ENCODE measurements at places on chromosomes 4 and X.

DNA sequence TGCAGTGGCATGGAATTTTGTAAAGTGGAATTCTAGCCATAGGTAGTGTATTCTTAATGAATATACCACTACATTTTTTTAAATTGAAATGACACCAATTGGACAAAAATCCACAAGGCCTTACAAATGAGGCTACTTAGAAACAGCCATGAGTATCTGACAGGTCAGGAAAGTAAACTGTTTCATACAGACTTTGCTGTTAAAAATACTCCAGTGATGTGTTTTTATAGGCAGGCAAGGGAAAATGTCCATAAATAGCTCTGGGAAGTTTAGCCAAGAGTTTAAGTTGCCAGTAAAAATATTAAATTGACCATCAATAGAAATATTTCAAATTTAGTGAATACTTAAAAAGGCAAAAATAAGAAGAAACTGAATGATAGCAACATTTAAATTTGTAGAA is 41.8 kb upstream of the PDLIM5 start:
- DNase-seq, result peak; percentile 50

DNA sequence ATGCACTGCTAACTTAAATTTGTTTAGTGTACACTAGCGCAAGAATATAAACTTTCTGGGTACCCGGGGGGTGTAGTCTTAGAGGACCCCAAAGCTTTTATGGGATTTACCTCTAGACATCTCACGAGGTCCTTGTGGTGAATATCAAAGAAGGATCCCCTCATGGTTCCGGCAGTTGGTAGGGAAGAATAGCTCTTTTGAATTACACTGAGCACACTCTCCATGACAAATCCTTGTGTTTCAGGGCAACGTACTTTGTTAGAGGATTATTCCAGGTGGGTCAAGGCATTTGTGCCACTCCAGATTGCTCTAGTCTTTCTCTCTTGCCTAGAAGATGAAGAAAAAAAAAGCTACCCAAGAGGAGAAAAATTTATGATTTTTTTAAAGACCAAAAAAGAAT is 387.6 kb downstream of the PDHA2 start:
- DNase-seq, result no peak

- no peak for DNase-seq
Observed at GRCh38 chrX:80266979-80267378, 153.3 kb upstream of the TENT5D start.

DNA sequence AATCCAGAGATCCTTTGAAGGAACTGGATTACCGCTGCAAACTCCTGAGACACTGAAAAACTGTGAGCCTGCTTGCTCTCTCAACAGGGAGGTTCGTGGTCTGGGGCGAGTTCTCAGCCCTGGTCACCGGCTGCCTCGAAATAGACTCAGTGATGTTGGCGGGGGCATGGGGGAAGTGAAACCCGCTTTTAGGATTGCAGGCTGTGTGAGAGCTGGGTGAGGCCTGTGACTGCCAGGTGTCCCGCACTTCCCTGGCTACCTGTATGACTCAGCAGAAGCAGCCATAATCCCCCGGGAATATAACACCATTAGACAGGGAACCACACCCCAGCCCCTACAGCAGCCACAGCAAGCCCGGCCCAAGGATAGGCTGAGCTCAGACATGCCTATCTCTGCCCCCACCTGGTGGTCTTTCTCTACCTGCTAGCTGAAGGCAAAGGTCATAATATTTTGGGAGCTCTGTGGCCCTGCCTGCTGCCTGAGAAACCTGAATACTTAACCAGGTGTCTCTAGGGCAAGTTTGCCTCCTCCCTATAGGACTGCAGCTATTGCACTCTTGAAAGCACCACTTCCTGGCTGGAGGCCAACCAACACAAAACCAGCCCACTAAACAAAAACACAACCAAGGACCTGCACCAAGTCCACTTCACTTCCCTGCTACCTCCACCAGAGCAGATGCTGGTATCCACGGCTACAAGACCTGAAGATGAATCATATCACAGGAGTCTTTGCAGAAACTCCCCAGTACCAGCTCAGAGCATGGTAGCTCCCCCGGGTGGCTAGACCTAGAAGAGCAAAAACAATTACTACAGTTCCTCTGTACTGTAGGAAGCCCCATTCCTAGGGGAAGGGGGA is 202.0 kb downstream of the RRAGB start:
- no peak for DNase-seq

DNA sequence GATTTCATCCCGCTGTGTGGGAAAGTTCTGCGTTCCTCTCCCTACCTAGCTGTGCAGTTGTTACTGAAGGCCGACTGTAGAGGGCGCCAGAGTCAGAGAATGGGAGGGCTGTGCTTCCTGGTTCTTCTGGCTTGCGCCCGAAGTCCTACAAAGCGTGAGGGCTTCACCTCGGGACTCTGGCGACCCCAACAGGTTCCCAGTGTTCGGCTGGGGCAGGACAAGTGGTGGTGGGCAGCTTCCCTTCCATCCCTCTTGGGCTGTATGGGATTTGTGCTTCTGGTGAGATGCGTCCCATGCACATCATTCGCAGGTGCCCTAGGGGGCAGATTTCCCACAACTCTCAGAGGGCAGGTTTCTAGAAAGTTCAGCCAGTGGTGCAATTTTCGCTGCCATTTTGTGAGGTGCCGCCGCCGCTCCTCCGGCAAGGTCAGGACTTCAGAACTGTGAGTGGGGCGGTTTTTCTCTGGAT is 27.3 kb downstream of the CT45A1 start:
- peak; percentile 10 for DNase-seq

- no peak for DNase-seq
Observed at GRCh38 chr4:72205298-72205697, 173.5 kb downstream of the NPFFR2 start.
